ENCODE measurements at places on chromosomes 3 and 15. TPM values are rescaled to one million over a fixed set of nuclear protein-coding genes. Genes with fewer than 3 reads are reported as not detected.
A peak's percentile ranks its signal among the peaks of the same experiment; 100 is the strongest.

DNA sequence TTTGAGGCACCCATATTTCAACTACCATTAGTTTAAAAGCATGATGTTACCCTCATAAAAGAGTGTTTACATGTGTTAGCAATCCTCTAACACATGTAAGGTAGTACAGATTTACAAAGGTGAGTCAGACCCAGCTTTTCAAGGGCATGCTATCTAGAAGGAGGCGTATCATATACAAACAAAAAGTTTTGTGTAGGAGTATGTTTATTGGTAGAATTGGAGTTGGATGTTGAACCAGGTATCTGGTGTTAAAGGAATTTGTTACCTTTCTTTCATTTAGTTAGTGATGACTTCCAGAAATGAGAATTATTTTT is 2.4 kb downstream of the HACD3 start:
- H3K27me3 ChIP-seq, result no peaks in the 10 kb centered on the region
- peaks cover 8% of the 10 kb centered on the region for H3K36me3 ChIP-seq
- no peak for DNase-seq
- peak overlapping the region; percentile 25 for H3K4me3 ChIP-seq
- H3K27ac ChIP-seq, result no peak overlapping the region

GRCh38 chr15:38228618-38229017 is 24.0 kb upstream of the SPRED1 start:
- H3K4me1 ChIP-seq, result no peaks in the 10 kb centered on the region
- no peak for DNase-seq
- H3K36me3 ChIP-seq, result no peaks in the 10 kb centered on the region
- no peak overlapping the region for H3K4me3 ChIP-seq

GRCh38 chr3:64919934-64920333 is 232.1 kb upstream of the ADAMTS9 start:
- no peak for DNase-seq

DNA sequence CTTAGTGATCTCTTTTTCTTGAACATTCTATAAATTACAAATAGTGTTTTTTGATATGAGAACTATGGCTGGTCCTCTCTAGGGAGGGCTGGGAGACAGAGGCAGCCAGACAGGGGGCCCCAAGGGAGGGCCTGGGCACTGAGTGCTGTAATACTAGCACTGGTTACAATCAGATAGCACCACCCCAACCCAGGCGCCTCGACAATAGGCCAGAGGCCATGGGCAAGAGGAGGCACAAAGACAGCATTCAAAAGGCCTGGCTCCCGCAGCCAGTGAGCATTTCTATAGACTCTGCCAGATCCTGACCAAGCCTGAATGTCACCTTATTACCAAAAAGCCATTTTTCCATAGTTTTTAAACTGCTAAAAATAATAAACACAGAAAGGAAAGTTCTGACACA is 158.5 kb downstream of the THRB start:
- H3K27ac ChIP-seq, result no peak overlapping the region
- DNase-seq, result no peak
- no peak overlapping the region for H3K4me3 ChIP-seq
- no peaks in the 10 kb centered on the region for H3K27me3 ChIP-seq

GRCh38 chr3:180181387-180181786 is 144.7 kb upstream of the PEX5L start:
- DNase-seq, result no peak
- no peak overlapping the region for H3K4me3 ChIP-seq
- H3K27me3 ChIP-seq, result no peaks in the 10 kb centered on the region
- no peak overlapping the region for H3K27ac ChIP-seq
- no peaks in the 10 kb centered on the region for H3K4me1 ChIP-seq
- no peaks in the 10 kb centered on the region for H3K36me3 ChIP-seq

DNA sequence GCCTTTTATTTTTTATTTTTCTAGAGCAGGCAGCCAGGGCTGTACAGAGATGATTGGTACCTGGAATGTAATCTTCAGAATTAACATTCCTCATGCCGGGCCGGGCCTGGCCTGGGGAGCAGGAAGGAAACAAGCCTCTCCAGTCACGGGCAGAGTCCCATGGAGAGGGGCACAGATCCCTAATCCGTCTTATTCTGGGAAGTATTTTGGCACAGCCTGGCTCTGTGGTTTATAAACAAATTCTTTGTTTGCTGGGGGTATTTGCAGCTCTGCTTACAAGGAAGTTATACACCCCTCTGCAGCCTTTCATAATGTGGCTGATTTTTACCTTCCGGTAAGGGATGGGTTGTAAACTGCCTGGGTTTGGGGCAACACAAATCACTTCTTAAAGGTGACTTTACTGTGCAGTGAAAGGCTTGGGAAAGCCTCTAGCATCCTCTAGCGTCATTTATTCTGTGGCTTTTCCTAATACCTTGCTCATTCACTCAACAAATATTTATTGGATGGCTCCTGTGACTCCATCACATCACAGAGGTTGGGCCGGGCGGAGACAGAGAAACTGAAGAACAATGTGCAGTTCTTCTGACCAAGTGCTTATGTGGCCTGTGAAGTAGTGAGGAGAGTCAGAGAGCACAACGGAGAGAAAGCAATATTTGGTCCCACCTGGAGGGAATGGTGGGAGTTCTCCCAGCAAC is 2.7 kb downstream of the SLC6A20 start:
- H3K27ac ChIP-seq, result no peak overlapping the region
- peaks cover 1% of the 10 kb centered on the region for H3K36me3 ChIP-seq
- no peak for DNase-seq
- peaks cover 73% of the 10 kb centered on the region for H3K27me3 ChIP-seq
- H3K4me3 ChIP-seq, result no peak overlapping the region
- peaks cover 8% of the 10 kb centered on the region for H3K4me1 ChIP-seq

- no peak for DNase-seq
- H3K36me3 ChIP-seq, result no peaks in the 10 kb centered on the region
- peaks cover 7% of the 10 kb centered on the region for H3K27me3 ChIP-seq
These were observed 259.9 kb upstream of the RGMA start for GRCh38 chr15:93348711-93349545.

- no peaks in the 10 kb centered on the region for H3K36me3 ChIP-seq
- no peak overlapping the region for H3K27ac ChIP-seq
- no peak overlapping the region for H3K4me3 ChIP-seq
- no peaks in the 10 kb centered on the region for H3K4me1 ChIP-seq
- no peak for DNase-seq
These were observed 476.3 kb downstream of the AGBL1 start for GRCh38 chr15:86555939-86556338.

- no peak overlapping the region for H3K4me3 ChIP-seq
- H3K4me1 ChIP-seq, result peaks cover 50% of the 10 kb centered on the region
- peaks cover 42% of the 10 kb centered on the region for H3K36me3 ChIP-seq
- H3K27ac ChIP-seq, result no peak overlapping the region
- H3K27me3 ChIP-seq, result no peaks in the 10 kb centered on the region
These were observed 6.4 kb downstream of the ASTE1 start for GRCh38 chr3:131020122-131020693.

GRCh38 chr15:57451555-57451954 is 75.2 kb downstream of the CGNL1 start:
- H3K27me3 ChIP-seq, result peaks cover 8% of the 10 kb centered on the region
- DNase-seq, result no peak
- H3K4me3 ChIP-seq, result no peak overlapping the region
- H3K27ac ChIP-seq, result no peak overlapping the region
- H3K36me3 ChIP-seq, result no peaks in the 10 kb centered on the region

DNA sequence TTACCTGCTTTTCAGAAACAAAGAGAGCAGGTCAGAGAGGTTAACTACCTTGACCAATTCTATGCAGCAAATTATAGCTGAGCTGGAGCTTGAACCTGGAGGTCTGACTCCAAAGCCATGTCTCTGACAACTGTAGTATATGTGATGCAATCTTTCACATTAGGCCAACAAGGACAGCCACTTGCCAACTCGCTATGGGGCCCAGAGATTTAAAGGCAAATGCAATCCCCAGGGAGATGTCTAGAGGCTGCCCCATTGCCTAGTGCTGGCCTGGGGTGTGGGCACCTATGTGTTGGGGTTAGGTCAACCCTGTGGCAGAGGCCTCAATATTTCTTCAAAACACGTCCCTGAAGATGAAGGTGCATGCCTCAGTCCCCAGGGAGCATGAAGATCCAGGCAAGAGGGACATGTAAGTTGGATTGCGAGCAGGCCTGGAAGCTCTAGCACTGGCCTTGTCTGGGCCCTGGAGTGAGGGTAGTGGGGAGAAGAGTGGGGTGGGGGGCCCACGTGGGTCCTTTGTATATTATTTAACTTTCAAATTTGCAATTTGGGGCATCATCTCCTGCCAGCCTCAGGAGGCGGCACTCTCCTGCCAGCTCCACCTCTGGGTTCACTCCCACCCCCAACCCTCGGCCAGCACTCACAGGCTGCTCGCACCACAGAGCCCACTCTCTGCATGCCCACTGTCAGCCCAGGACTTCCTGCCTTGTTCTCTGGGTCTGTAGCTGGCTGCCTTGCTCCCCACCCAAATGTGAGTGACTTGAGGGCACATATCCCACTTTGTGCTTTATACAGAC is 64.3 kb downstream of the SLC12A8 start:
- no peak overlapping the region for H3K27ac ChIP-seq
- peaks cover 21% of the 10 kb centered on the region for H3K4me1 ChIP-seq
- no peak overlapping the region for H3K4me3 ChIP-seq

GRCh38 chr15:66796343-66796742 is 94.3 kb downstream of the SMAD6 start:
- DNase-seq, result no peak
- no peaks in the 10 kb centered on the region for H3K36me3 ChIP-seq
- H3K4me3 ChIP-seq, result no peak overlapping the region
- H3K4me1 ChIP-seq, result no peaks in the 10 kb centered on the region
- H3K27me3 ChIP-seq, result peaks cover 10% of the 10 kb centered on the region
- H3K27ac ChIP-seq, result no peak overlapping the region

DNA sequence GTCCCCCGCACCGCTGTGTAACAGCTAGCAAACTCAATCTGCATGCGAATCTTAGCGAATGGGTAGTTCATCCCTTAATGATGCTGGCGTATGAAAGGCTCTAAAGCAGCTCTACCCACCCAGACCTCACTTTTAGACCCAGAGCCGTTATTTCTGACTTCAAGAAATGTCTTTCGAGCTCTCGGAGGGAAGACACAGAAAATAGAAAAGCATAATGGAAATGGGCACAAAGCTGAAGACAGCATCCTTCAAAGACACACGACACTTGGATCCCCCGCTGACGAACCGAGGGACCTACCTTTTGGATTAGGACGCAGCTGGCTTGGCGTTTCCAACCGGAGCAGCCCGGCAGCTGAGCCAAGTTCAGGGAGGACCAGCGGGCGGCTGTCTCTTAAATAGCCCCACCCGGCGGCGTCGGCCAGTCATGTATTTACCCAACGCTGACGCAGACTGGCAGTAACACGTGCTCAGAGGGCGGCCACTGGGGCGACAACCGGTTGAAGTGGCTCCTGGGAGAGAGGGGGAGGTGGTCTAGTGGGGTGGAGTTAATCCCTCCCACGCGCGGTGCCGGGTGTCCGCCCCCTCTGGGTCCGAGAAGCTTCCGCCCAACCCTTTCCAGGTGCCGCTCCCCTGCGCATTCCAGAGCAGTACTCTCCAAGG is 1.5 kb downstream of the CCK start:
- H3K4me3 ChIP-seq, result no peak overlapping the region
- H3K4me1 ChIP-seq, result no peaks in the 10 kb centered on the region
- H3K36me3 ChIP-seq, result no peaks in the 10 kb centered on the region
- peaks cover 40% of the 10 kb centered on the region for H3K27me3 ChIP-seq

- peaks cover 53% of the 10 kb centered on the region for H3K4me1 ChIP-seq
- DNase-seq, result no peak
- H3K4me3 ChIP-seq, result no peak overlapping the region
- no peaks in the 10 kb centered on the region for H3K27me3 ChIP-seq
- H3K27ac ChIP-seq, result no peak overlapping the region
- peaks cover 12% of the 10 kb centered on the region for H3K36me3 ChIP-seq
These were observed 20.2 kb downstream of the TNIK start for GRCh38 chr3:171439996-171440395.

DNA sequence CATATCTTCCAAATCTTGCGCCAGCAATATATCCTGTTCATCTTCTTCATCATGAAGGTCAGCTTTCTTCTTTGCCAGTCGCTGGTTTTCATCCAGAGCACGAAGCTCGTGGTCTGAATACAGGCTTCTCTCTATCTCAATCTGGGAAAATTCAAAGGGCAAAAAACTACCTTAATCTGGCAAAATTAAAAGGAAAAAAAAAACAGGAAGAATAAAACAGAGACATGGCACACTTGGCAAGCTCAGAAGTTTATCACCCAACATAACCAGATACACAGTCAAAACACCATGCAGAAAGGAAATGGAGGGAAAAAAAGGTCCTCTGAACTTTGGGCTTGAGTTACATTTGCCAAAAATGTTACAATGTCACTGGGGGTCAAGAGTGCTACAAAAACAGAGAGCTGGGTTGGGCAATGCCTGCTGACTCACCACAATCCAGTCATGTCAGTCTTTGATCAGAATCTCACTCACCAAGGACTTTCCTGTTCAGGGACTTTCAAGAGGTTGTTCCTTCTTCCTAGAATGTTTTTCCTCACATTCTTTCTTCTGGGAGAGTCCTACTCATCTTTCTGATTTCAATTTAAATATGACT is 1.5 kb downstream of the MRPL46 start:
- DNase-seq, result no peak
- no peaks in the 10 kb centered on the region for H3K27me3 ChIP-seq
- peaks cover 29% of the 10 kb centered on the region for H3K4me1 ChIP-seq
- peak overlapping the region; percentile 95 for H3K27ac ChIP-seq
- peak overlapping the region; percentile 96 for H3K4me3 ChIP-seq

DNA sequence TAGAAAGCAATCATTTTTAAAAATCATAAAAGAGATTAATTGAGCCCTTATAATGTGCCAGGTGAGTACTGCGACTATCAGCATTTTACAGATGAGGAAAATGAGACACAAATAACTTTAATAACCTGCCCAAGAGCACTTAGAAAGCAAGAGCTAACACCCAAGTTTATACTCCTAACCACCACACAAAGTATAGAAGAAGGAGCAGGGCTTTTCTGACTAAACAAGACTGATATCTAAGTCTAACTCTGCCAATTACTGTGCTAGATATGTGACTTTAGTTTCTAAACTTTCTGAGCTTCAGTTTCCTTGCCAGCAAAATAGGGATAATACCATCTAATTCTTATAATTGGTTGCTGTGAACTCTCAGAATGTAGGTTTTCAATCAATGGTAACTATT is 47.7 kb downstream of the TNIK start:
- no peak for DNase-seq
- no peaks in the 10 kb centered on the region for H3K27me3 ChIP-seq
- no peak overlapping the region for H3K27ac ChIP-seq
- peaks cover 12% of the 10 kb centered on the region for H3K4me1 ChIP-seq

DNA sequence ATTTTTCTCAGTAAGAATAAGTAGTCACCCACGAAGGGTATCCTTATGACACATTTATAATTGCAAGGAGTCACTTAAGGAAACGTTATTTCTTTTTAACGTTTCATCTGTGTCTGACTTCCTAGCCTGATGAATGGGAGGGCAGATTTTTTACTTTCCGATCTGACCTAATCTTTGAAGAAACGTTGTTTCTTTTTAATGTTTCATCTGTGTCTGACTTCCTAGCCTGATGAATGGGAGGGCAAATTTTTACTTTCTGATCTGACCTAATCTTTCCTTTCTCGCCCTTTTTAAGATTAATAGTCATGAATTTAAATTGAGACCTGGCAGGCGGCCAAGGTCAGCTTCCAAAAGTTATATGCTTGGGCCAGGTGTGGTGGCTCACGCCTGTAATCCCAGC is 3.0 kb upstream of the KLHL6 start:
- H3K27ac ChIP-seq, result peak overlapping the region; percentile 63
- no peaks in the 10 kb centered on the region for H3K27me3 ChIP-seq
- DNase-seq, result no peak
- H3K4me1 ChIP-seq, result peaks cover 41% of the 10 kb centered on the region

GRCh38 chr3:127886956-127887231 is 28.1 kb upstream of the KBTBD12 start:
- DNase-seq, result no peak
- H3K27ac ChIP-seq, result no peak overlapping the region
- H3K27me3 ChIP-seq, result no peaks in the 10 kb centered on the region
- H3K4me3 ChIP-seq, result no peak overlapping the region

Gene ACAP2
- total RNA-seq, result 38.2 TPM

Gene A4GNT
- not detected for total RNA-seq

Gene CPB1
- not detected for total RNA-seq

Gene MESP1
- 4.6 TPM for total RNA-seq

Gene SLC22A14
- total RNA-seq, result not detected

Gene MUSTN1
- total RNA-seq, result not detected

Gene LHFPL4
- not detected for total RNA-seq
